ENCODE measurements at places on chromosomes 2 and 18.

- DNase-seq: no peak
These were observed 31.6 kb upstream of the NEB start for GRCh38 chr2:151765760-151766410.

DNA sequence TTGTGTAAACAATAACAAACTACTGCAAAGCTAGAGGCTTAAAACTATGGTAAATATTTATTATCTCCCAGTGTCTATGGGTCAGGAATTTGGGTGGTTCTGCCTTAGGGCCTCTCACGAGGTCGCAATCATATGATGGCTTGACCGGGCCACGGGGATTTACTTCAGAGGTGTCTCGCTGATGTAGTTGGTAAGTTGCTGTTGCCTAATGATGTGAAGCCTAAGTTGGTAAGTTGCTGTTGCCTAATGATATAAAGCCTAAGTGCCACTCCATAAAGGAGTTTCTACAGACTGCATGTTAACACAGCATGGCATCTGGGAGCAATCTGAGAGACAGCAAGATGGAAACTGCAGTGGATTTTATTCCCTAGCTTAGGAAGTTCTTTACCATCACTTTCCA, 35.8 kb downstream of the FMNL2 start:
- no peak for DNase-seq

DNA sequence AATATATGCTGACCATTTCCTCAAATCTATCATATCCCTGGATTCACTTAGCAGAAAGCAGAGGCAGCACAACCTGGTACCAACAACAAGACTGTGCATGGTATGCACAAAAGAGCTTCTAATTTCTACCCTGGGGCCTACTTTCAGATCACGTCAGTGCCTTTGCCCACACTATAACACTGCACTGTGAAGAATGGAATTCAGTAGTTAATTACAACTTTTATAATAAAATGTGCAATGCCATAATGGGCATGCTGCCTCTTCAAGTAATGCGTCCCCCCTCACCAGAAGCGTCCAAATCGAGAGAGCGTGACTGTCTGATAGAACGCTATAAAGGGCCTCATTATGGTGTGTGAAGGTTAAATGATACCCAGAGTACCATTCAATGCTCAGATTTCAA, 328.1 kb upstream of the PKDCC start:
- DNase-seq: no peak

GRCh38 chr2:17799301-17800120, 16.7 kb upstream of the MSGN1 start:
- no peak for DNase-seq

GRCh38 chr2:110124038-110124825, 8.6 kb upstream of the MALL start:
- no peak for DNase-seq

DNA sequence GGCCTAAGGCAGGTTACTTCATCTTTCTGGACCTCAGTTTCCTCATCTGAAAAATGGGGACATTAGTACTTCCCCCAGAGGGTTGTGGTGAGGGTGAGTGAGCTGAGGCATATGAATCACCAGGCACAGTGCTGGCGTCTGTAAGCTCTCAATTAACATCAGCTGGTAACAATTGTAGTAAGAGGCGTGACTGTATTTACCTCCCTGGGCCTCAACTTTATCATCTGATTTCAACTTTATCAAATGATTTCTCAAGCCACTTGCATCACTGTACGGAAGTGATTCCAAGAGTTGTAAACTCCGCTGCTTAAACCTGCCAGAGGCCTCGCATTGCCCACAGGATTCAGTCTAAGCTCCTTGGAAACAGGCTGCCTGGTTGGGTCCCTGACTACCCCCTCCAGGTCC, 53.6 kb upstream of the PKDCC start:
- no peak for DNase-seq

DNA sequence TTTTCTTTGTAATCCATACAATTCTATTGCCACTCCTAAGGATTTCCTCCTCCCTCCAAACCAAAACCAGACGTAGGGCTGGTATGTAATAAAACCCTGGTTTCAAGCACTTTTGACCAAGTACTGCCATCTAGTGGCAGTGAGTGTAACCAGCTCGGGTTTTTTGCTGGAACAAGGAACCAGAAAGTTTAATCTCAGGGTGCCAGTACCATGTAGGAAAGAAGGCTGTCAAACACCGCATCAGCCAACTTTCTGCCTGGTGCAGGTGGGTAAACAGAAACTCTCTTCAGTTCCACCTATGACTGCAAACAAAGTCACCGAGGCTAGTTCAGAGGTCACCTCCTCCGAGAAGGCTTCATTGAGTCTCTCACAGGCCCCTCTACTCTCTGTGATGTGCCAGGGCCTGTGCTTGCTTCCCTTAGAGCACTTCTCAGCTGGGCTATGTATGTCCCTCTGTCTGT, 10.2 kb upstream of the THNSL2 start:
- DNase-seq: peak; percentile 77

- DNase-seq: no peak
These were observed 1500.3 kb downstream of the LRP1B start for GRCh38 chr2:140630557-140630956.

DNA sequence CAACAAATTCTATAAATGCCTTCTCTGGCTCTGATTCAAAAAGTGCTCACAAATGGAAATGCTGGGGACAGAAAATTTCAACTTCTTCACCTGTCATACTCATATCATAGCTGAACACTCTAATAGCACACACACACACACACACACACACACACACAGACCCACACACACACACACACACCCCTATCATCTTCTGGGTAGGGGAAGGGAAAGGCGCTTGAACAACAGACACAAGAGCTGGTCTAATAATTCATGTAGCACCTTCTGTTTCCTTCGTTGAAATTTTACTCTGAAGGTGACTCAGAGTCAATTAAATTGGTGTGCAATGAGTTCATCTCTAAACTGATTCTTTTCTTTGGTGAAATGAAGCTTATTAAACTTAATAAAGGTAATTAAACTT, 32.9 kb downstream of the CD28 start:
- no peak for DNase-seq

- no peak for DNase-seq
These were observed 26.1 kb downstream of the MPHOSPH10 start for GRCh38 chr2:71156573-71156972.

- DNase-seq: no peak
These were observed 867.3 kb downstream of the TRIB2 start for GRCh38 chr2:13584020-13584419.
